Skin of body (tissue), 3 donors: ENCODE measurements at places on chromosomes 3 and 15.
A peak's percentile ranks its signal among the peaks of the same experiment; 100 is the strongest.

DNA sequence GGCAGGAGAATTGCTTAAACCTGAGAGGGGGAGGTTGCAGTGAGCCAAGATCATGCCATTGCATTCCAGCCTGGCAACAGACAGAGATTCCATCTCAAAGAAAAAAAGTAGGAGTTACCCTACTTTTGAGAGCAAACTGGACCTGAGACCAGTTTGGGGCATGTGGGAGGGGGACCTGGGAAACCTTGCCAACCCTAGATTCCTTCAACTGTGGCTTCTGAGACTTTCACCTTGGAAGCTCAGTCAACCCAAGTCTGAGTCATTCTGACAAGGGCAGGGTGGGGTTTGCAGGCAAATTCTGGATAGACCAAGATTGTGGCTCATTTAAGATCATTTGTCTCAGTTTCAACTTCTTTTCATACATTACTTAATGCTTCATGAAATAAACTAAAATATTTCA is 23.8 kb upstream of the SIAH2 start:
- DNase-seq = no peak

DNA sequence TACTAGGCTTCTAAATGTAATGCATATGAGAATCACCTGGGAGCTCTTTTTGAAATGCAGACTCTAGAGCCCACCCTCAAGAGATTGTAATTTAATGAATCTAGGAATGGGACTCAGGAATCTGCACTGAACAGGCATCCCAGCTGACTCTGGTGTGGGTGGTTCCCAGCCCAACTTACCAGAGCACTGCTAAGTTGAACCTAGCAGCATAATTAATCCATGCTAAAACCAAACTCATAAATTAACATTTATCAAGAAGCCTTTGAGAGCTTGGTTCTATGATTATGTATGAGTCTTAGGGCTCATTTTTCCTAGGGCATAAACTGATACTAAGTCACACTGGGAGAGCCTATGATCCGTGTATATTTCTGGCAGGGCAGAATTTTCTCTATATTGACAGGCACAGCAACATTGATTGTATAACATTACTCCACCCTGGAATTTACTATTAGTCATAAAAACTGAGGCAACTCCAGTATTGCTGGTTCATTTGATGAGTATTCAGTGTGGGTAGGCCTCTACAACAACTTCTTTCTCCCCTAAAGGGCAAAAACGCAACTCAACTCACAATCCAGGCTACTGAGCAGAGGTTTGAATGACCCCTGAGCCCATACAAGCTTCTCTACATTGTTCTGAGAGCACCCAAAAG is 10.7 kb upstream of the CSTA start:
- no peak for DNase-seq

DNA sequence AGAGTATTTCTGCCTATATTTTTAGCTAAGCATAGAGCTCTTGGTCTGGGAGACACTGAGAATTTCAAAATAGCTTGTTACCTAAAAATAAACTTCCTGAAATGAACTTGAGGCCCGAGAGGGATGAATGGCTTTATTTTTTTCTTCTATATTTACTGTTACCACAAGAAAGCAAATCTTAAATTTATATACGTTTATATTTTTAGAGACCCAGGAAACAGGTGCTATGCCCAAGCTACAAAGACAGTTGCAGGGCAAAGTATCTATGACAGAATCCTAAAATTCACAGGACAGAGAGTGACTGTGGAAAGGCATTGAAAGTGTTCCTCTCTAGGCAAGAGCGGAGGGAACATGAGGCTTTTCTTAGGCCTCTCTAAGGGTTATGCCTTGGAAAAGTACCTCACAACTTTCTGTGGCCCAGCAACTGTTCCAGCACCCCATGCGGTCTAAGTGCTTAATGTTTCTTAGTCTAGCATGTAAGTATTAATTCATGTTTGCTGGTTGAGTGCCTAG is 36.5 kb downstream of the TGFBR2 start:
- no peak for DNase-seq

- DNase-seq = no peak
Measured at GRCh38 chr3:189457201-189457607, 174.0 kb upstream of the TP63 start.

DNA sequence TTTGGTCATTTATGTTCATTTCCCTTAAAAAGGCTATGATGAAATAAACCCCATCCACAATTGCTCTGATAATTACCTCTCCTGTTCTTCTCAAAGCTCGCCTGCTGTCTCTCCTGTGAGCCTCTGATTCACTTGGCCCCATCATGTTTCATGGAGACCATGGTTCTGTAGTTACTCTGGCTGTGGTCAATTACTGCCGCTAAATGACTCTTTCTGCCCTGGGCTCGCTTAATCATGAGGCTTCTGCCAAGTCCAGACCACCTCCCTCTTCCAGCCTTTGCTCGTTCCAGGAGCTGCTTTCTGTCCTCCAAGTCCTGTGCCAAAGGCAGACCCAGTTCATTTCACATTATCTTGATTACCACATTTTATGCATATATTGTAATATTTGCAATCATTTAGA is 91.9 kb downstream of the THSD4 start:
- no peak for DNase-seq

DNA sequence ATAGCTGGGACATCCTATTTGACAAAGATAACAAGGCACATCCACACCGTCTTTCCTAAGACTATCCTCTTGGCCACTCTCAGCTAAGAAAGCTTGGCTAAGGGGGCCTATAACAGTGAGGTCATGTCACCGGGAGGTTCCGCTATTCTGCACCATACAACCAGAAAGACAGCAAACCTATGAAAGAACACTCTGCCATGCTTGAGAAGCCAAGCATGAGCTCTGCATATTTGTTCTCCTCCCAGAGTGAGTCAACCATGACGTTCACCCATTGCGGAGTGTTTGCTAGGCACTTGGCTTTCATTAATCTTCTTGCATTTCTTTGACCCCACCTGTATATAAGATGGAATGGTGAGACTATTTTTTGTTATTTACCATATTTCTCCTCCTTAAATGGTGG is 141.2 kb downstream of the GMNC start:
- no peak for DNase-seq

- no peak for DNase-seq
Measured at GRCh38 chr3:58322793-58323192, 9.9 kb upstream of the PXK start.

GRCh38 chr3:27545061-27545460 is 60.9 kb upstream of the SLC4A7 start:
- DNase-seq = no peak

- DNase-seq = peak; percentile 44
Measured at GRCh38 chr3:64188810-64189560, 36.3 kb downstream of the PRICKLE2 start.

GRCh38 chr3:57158813-57159738 is 6.1 kb downstream of the IL17RD start:
- DNase-seq = no peak

DNA sequence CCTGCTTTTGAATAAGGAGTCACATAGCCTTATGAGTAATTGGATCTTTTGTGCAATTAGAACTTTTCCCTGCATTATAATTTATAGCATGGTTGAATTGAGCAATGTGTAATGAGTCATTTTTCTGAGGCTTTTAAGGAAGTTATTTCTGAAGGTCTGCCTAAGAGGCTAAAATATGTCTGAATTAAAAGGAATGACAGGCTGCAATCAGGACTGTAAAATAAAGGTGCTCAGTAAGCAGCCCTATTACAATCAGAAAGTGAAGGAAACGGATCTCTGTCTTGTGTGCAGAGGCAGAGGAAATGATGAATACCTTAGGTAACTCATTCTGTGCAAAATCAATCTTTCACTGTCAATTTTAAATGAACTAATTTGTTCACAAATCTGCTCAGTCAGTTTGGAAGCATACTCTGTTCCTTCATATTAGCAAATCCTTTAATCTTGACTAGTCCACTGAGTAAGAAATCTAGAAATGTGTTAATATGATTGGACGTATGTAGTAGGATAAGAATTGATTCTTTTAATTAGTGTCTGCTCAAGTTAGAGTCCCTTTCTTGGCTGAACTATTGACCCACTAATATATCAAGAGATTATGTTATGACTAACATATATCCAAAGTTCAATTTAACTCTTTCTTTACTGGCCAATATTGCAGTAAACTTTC is 290.1 kb downstream of the ZIC1 start:
- DNase-seq = no peak

- DNase-seq = no peak
Measured at GRCh38 chr3:50495609-50496423, 7.6 kb downstream of the CACNA2D2 start.

DNA sequence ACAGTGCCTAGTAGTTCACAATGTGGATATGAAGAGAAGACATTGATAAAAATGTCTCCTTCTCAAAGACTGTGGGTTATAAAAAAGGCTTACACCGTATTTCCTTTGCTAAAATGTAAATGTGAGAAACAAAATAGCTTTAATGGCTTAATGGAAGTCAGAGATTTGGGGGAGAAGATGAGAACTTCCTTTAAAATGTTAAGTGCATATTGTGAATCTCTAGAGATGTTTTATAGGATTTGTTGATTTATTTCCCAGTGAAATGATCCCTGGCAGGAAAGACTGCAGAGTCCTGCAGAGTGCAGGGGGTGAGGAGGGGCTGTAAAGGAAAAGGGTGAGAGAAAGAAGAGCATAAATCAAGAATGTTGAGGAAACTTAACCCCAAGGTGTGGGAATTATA is 305.1 kb downstream of the GAP43 start:
- no peak for DNase-seq

DNA sequence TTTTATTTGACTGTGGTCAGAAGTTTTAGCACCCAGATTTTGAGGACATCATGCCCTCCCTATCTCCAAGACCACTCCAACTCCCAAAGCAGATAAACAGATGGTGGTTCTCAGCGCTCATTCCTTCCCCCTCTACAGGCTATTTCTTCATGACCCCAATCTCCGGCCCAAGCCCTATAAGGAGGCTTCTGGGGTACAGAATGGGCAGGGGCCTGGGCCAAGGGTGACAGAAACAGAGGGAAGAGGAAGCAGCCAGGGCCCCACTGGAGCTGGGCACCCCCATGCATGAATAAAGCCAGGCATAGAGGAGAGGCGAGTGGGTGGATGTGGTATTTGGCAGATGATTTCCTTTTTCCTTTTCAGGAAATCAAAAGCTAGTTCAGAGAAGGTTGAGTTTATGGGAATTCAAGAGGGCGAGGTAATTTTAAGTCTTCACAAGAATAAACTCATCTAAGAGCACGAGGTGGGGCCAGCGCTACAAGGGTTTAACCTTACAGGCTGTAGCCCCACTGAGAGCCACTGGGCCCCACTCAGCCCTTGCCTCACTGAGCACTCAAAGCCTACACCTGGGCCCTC is 104.8 kb upstream of the HERC1 start:
- DNase-seq = no peak

DNA sequence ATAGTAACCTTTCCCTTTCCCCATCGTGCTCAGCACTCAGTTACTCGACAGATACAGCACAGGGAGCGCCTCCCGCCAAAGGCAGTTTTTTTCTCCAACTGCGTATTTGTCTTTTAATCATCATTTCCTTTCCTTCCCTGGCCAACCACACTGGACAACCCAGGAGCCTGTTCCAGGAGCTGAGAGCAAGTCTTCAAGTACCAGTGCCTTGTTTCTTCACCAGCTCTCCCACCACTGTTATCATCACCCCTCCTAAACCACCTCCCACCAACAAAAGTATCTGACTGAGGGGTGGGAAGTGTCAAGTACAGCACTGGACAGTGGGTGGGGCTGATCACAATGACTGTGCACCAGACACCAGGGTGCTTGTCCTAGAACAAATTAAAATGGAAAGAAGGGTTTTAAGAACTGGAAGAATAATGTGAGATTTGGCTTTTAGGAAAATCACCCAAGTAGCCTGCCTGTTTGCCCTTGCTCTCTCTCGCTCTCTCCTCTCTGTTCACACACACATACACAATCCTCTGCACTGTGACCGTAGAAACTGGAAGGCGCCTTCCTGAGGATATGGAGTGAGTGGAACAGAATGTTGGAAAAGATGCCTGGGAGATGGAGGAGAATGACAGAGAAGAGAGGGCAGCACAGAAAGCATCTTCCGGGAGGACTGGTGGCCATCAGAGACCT is 126.3 kb downstream of the TNIK start:
- no peak for DNase-seq

- no peak for DNase-seq
Measured at GRCh38 chr15:96358001-96358801, 27.7 kb downstream of the NR2F2 start.

DNA sequence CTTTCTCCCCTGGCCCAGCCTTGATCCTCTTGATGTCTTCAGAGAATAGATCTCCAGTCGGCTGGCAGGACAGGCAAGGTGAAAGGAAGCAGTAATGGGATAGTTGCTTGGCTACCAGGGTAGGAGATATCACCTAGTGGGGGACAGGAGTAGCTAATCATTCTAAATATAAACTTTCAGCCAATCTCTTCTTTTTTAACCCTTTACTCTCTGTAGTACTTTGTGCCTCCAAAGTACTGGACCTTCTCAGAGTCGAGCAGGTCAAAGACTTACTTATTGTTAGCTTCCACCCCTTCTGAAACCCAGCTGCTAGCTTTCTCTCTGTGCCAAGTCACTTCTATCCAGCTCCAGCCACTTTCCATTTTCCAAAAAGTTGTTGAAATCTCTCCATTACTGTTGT is 43.4 kb upstream of the FILIP1L start:
- no peak for DNase-seq

DNA sequence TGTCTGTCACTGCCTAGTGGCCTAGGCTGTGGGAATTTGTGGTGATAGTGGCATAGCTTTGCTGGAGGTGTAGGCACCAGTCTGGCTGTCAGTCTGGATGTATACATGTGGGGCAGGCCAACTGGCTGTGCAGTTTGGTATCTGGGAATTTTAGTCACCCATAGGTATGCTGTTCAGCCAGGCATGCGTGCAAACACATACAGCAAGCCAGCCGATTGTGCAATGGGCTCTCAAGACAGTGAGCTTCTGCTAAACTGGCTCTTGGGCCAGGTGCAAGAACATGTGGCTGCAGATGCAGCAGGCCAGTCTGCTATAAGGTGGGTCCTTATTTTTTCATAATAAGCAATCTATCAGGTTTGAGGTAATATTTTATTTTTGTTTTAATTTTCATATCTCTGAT is 87.1 kb upstream of the PLSCR5 start:
- DNase-seq = no peak

GRCh38 chr15:56496635-56497034 is 31.7 kb upstream of the MNS1 start:
- peak; percentile 50 for DNase-seq

DNA sequence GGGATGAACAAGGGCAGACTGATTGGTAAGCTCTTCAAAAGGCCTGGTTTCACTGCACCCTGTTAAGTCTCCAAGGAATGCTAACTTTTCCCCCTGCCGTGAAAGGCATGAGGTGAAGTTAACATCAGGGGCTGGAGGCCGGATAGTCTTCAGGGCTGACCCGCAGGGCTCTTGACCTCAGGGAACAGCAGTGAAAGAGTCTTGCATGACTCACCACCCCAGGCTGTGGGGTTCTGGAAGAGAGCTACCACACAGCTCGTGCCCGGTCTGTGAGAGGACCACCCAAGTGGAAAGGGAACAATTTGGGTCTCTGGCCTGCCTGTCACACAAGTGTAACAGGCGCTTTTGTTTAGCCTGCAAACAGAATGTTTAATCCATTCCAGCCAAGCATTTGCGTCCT is 504.9 kb downstream of the EDEM1 start:
- no peak for DNase-seq

GRCh38 chr15:82231842-82232241 is 30.7 kb downstream of the EFL1 start:
- DNase-seq = no peak
